ENCODE measurements at places on chromosomes 4 and X. TPM values are rescaled to one million over a fixed set of nuclear protein-coding genes. Genes with fewer than 3 reads are reported as not detected.

CCDC120 gene
- 2.7 TPM for total RNA-seq

IDUA gene
- total RNA-seq, result 10.2 TPM

CT45A1 gene
- total RNA-seq, result not detected

TEX13C gene
- total RNA-seq, result not detected

MAGEC3 gene
- not detected for total RNA-seq

XAGE2 gene
- not detected for total RNA-seq

TRIM61 gene
- total RNA-seq, result not detected

NXF2B gene
- not detected for total RNA-seq

MAGEA2 gene
- total RNA-seq, result 0.07 TPM

ADH1A gene
- not detected for total RNA-seq

TIMM8A gene
- total RNA-seq, result 29.9 TPM

ELK1 gene
- 35.4 TPM for total RNA-seq

ZXDB gene
- 10.5 TPM for total RNA-seq

TRPC3 gene
- total RNA-seq, result not detected

WNK3 gene
- total RNA-seq, result 0.01 TPM

RTL9 gene
- total RNA-seq, result 0.13 TPM

CFAP299 gene
- not detected for total RNA-seq

DCAF4L1 gene
- 0.14 TPM for total RNA-seq

PHKA1 gene
- total RNA-seq, result 30.8 TPM

FRAS1 gene
- total RNA-seq, result 3.3 TPM

XAGE3 gene
- not detected for total RNA-seq

ART3 gene
- total RNA-seq, result not detected

ERVMER34-1 gene
- 0.32 TPM for total RNA-seq

LRP2BP gene
- 0.17 TPM for total RNA-seq

PRICKLE3 gene
- 14.4 TPM for total RNA-seq

SLC26A1 gene
- 0.14 TPM for total RNA-seq

SPANXA1 gene
- 0.23 TPM for total RNA-seq

MXRA5 gene
- total RNA-seq, result not detected

SUPT20HL2 gene
- total RNA-seq, result not detected

MAGEC1 gene
- total RNA-seq, result not detected

GLRB gene
- 0.96 TPM for total RNA-seq

HTN1 gene
- not detected for total RNA-seq

FGFR3 gene
- 1.8 TPM for total RNA-seq

ALPK1 gene
- total RNA-seq, result 2.2 TPM

NLGN4X gene
- total RNA-seq, result 0.02 TPM

FAM133A gene
- total RNA-seq, result 0.68 TPM

MAOA gene
- 0.86 TPM for total RNA-seq

AFF2 gene
- not detected for total RNA-seq

S100G gene
- total RNA-seq, result not detected

TLR1 gene
- total RNA-seq, result 0.22 TPM

ADH7 gene
- not detected for total RNA-seq

OPHN1 gene
- total RNA-seq, result 1.6 TPM

GAGE13 gene
- total RNA-seq, result not detected

Data from A549 treated with Hydrocortisone at 1 μM for 4 hours (cell line).